ENCODE measurements at places on chromosomes 1 and 21.

DNA sequence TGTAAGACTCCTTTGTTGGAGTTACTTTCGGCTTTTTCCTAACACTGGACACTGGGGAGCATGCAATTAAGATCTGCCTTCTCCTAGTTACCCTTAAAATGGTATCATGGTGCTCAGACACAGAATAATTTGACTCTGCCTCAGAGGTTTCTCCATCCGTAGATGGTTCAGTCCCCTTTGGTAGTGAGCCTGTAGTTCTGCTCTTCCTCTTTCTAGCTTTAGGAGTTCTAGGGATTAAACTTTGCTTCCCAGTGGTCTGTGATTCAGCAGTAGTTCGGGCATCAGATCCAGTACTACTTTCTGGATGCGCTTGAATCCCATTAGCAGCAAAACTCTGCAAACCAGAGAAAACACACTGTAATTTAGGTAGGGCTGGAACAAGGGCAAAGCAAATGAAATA lies 1.5 kb downstream of the DNTTIP2 start:
- DNase-seq = no peak

DNA sequence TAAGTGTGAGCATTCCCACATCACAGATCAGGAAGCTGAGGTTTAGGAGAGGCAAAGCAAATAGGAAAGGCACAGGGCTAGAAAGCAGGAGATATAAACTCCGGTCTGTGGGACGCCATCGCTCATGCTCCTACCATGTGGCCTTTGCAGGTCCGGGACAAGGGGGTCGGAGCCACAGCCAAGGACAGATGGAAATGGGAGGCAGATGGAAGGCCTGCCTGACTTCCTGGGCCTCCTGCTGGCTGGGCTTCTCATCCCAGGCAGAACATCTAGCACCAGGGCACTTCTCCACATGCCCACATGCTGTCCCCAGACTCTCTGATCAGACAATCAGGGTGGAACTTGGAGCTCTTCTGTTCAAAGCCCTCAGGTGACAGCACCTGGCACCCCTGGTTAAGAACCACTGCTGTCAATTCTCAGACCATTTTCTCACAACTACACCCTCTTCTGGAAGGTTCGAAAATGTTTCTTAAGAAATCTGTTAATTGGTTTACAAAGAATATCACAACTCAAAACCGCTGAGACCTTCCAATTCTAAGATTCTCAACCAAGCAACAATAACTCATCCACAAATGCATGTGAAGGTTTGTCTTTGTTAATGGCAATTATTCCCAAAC lies 173.3 kb upstream of the EDN2 start:
- DNase-seq = no peak

DNA sequence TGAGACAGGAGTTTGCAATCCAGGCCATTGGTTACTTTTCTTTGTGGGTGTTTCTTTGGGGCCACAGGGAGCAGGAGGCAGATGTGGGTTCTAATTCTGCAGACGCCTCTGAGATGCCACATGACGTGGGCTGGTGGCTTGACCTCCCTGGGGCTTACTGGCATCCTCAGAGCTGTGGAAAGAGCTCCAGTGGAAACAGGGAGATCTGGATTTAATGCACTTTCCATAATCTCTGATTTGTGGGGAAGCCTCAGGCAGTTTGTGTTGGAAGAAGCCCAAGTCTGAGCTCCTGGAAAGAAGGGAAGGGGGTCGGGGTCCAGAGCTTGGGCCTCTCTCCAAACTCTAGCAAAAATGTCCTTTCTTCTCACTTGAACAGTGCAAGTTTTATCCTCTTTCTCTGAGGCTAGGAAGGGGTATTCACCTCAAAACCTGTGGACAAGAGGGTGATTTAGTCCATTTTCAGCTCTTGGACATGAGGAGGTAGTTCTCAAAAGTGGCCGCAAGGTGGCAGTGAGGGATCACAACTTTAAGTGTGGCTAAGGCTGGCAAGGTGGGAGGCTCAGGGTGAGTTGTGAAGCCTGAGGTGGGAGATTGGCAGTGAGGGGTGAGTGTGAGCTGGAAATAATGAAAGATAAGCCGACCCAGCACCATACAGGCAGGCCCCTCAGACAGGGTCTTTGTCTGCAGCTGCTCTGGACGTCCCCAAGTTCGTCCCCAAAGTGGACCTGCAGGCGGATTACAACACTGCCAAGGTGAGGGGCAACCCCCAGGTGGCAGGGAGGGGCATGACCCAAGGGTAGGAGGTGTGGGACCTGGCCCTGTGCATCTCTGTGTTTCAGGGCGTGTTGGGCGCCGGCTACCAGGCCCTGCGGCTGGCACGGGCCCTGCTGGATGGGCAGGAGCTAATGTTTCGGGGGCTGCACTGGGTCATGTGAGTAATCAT lies 9.2 kb downstream of the IKBKE start:
- peak; percentile 75 for DNase-seq

GRCh38 chr1:22503721-22504410 lies 52.2 kb downstream of the ZBTB40 start:
- no peak for DNase-seq

DNA sequence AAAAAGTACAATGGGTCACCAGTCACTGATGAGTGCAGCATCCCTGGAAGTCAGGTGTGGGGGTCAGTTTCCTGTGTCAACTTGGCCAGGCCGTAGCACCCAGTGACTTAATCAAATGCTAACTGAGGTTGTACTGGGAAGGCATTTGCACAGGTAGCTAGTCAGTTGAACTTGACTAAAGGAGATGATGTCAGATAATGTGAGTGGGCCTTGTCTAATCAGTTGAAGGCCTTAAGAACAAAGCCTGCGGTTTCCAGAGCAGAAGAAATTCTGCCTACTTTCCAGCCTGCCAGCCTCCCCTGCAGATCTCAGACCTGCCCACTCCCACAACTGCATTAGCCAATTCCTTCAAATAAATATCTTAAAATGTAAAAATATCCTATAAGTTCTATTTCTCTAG lies 57.1 kb downstream of the ERG start:
- no peak for DNase-seq

DNA sequence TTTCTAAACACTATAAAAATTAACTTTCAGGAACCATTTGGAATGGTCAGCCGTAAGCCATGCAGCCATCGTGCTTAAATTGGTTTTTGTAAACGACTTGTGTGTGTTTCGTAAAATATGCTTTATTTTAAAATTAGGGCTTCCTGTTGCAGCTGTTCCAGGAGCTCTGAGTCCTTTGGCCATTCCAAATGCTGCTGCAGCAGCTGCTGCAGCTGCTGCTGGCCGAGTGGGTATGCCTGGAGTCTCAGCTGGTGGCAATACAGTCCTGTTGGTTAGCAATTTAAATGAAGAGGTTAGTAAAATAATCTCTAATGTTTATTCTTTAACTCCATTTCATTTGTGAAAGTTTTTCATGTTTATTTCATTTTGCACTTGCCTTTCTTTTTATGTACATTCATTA lies 83.1 kb downstream of the PTBP2 start:
- DNase-seq = no peak

DNA sequence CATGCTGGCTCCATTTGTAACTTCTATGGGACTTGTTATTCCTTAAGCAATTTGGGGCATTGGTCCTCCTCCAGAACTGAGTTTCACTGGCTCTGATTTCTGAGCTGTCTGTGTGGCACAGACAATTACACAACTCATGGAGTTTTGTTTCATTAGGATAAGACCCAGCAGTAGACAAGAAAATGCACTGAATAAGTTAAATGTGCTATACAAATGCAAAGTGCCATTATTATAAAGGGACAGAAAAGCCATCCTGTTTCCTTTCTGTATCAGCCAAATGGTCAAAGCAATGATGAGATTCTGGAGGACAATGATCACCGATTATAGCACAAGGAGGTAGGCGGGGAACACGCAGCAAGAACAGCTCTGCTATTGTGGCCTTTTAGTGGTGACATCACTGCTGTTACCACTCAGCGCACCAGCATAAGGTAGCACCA lies 81.9 kb downstream of the CNIH3 start:
- DNase-seq = no peak

DNA sequence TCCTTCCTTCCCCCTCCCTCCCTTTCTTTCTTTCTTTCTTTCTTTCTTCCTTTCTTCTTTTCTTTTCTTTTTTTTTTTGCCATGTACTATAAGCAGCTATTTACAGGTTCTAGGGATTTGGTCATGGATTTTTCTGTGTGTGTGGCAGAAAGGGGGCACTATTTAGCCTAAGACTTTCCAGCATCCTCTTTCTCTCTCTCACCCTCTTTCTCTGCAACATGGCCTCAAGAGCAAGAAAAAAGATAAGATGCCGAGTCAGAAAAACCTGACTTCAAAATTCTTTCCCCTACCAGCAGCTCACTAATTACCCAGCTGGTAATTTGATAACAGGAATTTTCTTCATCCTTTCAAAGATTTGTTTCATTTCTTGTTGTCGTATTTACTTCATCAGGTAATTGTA lies 458.3 kb upstream of the ADAMTS5 start:
- no peak for DNase-seq

GRCh38 chr1:83850834-83851233 lies 148.1 kb downstream of the TTLL7 start:
- no peak for DNase-seq

- no peak for DNase-seq
Observed at GRCh38 chr1:201707656-201708055, 121.3 kb upstream of the IPO9 start.

DNA sequence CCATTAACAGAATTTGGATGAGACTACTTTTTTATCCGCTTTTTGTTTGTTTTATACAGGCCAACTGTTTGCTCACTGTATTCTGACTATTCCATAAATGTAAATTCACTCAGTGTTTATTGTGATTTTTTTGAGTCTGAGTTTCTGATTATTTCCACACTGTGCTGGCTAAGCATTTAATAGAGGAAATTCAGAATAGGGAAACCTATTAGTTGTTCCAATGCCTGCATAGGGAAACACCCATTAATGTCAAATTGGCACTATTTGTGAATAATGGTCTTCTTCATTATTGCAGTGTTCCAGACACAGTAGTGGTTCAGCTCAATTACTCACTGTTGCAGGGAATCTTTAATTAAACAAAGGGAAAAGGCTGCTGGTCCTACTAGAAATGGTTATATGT lies 174.7 kb upstream of the SGIP1 start:
- no peak for DNase-seq

DNA sequence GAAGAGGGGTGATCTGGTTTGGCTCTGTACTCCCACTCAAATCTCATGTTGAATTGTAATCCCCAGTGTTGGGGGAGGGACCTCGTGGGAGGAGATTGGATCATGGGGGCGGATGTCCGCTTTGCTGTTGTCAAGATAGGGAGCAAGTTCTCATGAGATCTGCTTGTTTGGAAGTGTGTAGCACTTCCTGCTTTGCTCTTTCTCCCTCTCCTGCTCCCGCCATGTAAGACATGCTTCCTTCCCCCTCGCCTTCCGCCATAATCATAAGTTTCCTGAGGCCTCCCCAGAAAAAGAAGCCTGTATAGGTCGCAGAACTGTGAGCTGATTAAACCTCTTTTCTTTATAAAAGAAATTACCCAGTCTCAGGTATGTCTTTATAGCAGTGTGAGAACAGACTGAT lies 27.9 kb downstream of the MYOM3 start:
- no peak for DNase-seq

GRCh38 chr1:3727042-3727824 lies 25.0 kb upstream of the CCDC27 start:
- DNase-seq = peak; percentile 19

- DNase-seq = no peak
Observed at GRCh38 chr1:240074422-240074821, 17.3 kb upstream of the FMN2 start.

- no peak for DNase-seq
Observed at GRCh38 chr21:19343711-19344110, 940.1 kb upstream of the TMPRSS15 start.

- no peak for DNase-seq
Observed at GRCh38 chr1:205585835-205586785, 45.7 kb downstream of the ELK4 start.

DNA sequence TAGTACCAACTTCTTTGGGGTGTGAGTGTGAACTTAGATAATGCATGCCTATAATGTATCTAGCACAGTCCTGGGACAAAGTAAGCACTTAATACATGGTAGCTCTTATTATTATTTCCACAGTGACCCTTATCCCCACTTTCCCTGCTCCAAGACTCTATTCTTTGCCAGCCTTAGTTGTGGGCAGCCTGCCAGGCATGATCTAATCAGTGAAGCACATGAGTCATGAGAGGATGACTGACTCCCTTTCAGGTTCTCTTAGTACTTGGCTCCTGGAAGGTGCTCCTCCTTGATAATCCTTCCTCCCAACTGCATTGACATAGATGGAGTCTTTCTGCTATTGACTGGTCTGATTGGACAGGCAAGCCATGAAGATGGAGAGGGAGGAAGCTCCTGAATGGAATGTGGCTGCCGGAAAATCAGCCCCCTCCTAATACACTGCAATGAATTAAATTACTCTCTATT lies 17.4 kb upstream of the GNG12 start:
- no peak for DNase-seq
